Foreskin fibroblast (primary cell): ENCODE measurements at places on chromosomes 7 and 10.

- no peak for DNase-seq
Observed at GRCh38 chr7:78691584-78691983, 761.9 kb downstream of the MAGI2 start.

GRCh38 chr7:17319164-17320101 lies 21.0 kb downstream of the AHR start:
- DNase-seq = no peak

DNA sequence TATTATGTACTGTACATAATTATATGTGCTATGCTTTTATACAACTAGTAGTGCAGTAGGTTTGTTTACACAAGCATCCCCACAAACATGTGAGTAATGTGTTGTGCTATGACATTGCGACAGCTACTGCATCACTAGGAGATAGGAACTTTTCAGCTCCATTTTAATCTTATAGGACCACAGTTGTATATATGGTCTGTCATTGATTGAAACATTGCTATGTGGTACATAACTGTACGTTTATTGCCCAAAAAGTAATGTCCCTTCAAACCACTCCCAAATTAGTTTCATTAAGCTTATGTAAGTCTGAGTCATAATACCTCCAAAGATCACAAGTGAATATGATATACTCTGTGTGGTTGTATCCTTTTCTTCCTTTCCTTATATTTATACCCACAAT lies 183.2 kb upstream of the POT1 start:
- DNase-seq = no peak

DNA sequence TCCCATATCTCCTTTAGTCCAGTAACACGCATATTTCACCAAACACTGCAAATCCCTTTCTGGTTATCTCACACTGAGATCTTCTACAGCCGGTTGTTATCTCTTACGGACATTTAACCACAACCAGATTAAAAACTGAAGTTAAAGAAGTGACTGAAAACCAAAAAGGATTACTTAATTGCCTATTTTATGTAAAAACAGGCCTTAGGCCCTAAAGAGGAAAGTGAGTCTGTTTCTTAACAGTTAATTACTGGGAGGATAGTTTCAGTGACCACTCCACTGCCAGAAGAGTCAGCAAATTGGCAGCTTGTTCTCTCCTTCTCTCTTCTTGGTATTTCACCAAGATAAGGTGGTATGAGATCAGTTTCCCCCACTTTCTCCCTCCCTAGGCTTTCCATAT lies 161.9 kb upstream of the MEOX2 start:
- no peak for DNase-seq

DNA sequence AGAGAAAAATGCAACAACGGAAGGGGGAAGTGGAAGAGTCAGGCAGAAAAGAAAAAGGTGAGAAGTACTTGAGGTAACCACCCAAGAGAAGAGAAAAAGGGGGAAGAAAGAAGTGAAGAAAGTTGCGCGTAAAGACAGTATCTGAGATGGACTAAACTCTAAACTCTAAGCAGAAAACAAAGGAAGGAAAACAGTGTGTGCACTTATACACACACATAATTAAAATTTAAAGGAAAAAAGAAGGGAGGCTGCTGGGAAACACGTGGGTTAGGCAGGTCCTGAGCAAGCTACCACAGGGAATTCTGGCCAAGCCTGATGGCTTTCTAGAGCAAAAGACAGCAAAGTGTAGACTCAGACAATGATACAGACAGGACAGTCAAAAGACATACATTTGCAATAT lies 78.0 kb downstream of the UBE2H start:
- no peak for DNase-seq

DNA sequence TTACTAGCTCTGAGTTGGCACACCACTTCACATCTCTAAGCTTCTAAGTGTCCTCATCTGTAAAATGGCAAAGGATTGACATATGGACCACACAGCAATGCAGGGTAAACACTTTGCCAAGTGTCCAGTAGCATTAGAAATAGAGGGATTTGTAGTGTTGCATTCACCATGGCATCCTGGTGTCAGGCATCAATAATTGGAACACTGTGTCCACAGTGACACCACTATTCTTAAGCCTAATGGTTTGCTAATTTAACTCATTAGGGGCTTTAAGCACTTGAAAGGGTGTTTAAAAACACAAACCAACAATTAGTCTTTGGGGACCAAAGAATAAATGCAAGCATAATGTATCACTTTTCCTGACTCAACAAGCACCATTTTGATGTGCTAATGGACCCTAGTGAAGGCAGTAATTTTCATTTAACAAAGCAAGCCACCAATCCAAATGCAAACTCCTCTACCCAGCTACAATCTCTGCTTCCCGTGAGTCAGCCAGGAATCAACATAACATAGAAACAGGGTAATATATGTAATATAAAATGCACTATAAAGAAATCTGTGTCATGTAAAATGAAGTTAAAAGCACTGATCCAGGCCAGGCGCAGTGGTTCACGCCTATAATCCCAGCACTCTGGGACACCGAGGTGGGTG lies 75.9 kb downstream of the FAM204A start:
- DNase-seq = no peak
